ENCODE measurements at places on chromosomes 11 and 22.

DNA sequence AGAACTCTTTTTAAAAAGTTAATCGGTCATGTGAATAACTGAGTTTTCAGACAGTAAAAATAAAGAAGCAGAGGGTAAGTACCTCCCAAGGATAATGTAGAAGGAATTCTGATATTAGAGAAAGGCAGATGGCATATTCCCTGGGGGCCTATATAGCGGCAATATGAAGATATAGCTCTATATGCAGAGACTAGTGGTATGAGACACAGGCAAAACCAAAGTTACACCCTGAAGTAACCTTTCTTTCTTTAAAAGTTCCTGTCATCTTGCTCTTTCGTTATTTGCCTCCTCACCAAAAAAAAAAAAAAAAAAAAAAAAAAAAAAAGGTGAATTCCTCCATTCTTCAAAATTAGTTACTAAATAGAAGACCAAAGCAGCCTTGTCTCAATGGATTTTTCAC lies 76.2 kb upstream of the ARHGAP32 start:
- DNase-seq, result no peak

GRCh38 chr11:65648997-65649493 lies 11.1 kb downstream of the SIPA1 start:
- no peak for DNase-seq

DNA sequence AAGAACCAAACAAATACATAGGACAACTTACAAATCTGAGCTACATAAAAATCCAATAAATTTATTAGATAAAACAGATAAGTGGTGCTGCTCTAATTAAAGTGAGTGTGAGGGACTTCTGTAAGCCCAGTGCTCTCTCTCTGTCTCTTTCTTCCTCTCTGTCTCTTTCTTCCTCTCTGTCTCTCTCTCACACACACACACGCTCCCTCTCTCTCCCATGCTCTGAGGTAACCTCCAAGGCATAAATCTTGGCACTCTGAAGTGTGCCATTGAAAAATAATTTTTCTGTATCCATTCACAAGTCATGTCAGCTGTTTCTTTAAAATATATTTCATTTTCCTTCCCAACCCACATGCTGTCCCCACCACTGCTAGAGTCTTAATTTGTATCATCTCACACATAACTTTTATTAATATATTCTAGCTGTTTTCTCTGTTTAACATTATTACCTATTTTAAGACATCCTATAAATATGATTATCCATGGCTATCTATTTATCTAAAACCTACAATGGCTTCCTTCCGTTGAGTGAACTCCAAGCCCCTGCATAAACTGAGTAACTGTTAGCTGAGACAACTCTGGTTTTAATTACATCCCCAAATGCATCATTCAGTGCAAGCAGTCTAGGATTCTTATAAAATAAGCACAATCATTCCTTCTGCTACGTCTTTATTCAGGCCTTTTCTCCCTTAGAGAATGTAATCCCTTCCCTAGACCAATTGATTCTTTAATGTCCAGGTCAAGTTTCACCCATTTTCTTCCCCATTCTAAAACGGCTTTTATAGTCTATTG lies 57.4 kb upstream of the SLC5A12 start:
- no peak for DNase-seq

- no peak for DNase-seq
Measured at GRCh38 chr22:46696614-46697013, 41.4 kb downstream of the CERK start.
